Activated CD4-positive, CD25-positive, alpha-beta regulatory T cell (primary cell): ENCODE measurements at places on chromosomes 13 and 19.

DNA sequence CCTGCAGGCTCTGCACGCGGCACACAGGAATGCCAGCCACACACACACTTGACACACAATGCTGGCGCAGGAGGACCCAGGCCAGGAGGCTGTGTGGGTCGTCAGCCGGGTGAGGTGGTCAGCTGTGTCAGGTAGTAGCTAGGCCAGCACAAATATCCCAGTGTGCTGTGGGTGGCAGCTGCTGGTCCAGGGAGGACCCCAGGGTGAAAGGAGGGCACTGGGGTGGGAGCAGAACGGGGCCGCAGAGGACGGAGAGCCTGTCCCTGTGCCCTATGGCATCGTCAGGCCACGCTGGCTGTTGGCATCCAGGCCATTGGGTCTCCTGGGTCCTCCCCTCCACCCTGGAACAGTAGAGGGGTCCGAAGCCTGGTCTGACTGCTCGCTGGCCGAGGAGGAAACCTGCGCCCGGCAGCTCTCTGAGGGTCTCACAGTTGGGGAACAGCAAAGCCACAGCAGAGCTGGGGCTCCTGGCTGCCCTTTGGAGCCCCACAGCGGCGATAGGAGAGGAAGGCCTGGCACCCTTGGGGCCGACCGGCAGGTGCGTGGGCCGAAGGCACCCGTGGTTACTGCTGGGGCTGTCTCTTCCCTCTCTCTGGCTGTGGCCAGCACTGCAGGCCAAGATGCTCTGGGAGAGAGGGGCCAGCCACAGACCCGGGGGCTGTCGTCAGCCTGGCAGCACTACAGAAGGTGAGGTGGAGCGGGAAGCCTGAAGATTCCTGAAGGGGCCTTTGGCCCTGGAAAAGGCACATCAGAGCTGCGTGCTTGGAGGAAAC, 27.3 kb downstream of the C13orf46 start:
- DNase-seq: no peak

GRCh38 chr19:54026656-54027055, 35.2 kb downstream of the CACNG6 start:
- no peak for DNase-seq

DNA sequence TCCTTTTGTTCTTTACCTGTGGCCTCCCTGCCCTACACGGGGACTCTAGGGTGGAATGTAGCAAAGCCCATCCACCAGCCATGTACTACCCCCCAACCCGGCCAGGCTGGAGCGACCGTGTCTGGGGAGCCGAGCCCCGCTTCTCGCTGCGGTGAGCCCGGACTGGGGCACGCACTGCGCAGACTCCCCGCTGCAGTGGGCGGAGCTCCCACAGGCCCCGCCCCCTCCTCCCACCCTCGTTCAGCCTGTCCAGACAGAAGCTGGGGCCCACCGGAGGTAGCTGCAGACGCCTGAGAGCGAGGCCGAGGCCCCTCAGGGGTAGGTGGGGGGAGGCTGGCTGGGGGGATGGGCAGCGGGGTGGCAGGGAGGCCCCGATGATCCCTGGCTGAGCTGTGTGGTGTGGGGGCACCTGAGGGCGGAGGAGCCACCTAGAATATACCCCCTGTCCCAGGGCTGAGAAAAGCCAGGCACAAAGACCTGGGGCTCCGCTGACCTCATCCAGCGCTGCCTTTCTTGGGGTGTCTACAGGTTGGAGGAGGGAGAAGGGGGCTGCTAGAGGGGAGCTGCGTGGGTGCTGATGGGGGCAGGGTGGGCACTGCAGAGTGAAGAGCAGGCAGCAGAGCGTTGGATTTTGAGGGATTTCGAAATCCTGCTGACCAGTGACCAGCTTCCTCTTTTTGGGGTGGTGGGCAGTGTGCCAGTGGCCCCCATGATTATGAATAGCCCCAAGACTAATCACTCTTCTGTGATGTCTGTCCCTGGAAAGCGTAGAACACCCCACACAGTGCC, 17.3 kb downstream of the PLD3 start:
- no peak for DNase-seq

GRCh38 chr13:98411013-98411412, 165.9 kb downstream of the STK24 start:
- no peak for DNase-seq

- DNase-seq: no peak
These were observed at the start of gene ZNF358 for GRCh38 chr19:7515645-7516151. Gene ZNF358 (plus strand): TSS chr19:7516103. CDS start chr19:7519243, 3,140 bp downstream.

DNA sequence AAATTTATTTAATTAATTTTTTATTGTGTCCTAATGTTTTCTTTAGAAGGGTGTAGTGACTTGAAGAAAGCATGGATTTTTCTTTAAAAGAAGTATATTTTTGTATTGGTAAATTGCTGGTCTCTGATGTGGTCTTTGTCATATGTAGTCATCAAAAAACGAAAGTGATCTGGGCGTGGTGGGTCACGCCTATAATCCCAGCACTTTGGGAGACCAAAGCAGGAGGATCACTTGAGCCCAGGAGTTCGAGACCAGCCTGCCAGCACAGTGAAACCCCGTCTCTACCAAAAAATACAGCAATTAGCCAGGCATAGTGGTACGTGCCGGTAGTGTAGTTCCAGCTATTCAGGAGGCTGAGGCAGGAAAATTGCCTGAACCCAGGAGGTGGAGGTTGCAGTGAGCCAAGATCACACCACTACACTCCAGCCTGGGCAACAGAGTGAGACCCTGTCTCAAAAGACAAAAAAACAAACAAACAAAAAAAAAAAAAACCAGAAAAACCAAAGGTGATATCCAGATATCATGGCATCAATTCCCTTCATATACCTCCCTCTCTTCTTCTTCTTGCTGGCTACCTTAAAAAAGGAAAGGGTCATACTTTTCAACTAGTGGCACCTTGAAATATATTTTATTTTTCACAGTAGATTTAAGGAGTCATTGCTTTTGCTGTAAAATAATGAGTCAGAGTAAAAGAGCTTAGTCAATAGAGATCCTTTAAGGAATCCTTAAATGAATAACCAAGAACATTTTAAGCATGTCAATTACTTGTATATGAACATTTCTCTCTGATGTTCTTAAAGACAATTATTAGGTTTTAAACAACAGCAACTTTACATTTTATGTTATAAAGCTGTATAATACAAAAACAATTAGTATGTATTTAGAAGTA, 19.9 kb downstream of the KCTD4 start:
- DNase-seq: no peak

GRCh38 chr19:57632987-57633831, at the start of gene ZNF211:
Gene ZNF211 (plus strand): TSS chr19:57633168. CDS start chr19:57633347, 179 bp downstream.
- DNase-seq: peak; percentile 61

DNA sequence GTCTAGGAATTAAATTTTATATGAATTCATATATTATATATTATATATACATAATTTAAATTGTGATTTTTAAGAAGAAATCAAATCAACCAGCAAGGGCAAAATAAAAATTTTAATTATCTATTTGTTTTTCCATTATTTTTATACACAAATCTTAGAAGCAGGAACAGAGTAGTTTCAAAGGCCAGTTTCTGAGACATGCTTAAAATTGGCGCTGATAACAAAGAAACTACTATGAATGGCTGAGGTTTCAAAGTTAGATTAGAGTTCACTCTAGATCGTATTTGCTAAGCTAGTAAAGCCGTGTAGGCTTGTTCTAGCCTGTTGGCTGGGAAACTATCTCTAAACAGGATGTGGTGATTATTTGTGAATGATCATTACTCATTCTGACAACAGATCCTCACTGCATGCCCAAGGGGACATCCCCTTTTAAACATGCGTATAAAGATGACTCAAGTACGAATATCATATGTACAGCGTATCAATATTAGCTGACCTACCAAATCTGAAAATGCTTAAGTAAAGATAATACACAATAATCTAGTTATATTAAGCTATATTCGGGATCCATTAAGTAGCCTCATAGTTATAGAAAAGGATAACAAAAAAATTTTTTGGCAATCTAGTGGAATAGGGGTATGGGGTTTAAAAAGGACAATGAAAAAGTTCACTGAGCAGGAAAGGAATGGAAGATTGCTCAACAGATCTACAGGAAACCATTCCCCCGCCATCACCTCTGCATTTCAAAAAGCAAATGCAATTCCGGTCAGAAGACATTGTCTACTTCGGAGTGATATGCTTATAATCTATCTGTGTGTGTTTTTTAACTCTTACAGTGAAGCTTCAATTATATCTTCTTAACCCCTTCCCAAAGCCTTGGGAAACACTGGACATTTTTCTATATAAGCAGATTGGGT, 150.1 kb downstream of the SHISA2 start:
- no peak for DNase-seq

GRCh38 chr13:50916701-50917184, 7.2 kb downstream of the RNASEH2B start:
- DNase-seq: no peak

- no peak for DNase-seq
These were observed 5.8 kb upstream of the USE1 start for GRCh38 chr19:17209126-17210036.

DNA sequence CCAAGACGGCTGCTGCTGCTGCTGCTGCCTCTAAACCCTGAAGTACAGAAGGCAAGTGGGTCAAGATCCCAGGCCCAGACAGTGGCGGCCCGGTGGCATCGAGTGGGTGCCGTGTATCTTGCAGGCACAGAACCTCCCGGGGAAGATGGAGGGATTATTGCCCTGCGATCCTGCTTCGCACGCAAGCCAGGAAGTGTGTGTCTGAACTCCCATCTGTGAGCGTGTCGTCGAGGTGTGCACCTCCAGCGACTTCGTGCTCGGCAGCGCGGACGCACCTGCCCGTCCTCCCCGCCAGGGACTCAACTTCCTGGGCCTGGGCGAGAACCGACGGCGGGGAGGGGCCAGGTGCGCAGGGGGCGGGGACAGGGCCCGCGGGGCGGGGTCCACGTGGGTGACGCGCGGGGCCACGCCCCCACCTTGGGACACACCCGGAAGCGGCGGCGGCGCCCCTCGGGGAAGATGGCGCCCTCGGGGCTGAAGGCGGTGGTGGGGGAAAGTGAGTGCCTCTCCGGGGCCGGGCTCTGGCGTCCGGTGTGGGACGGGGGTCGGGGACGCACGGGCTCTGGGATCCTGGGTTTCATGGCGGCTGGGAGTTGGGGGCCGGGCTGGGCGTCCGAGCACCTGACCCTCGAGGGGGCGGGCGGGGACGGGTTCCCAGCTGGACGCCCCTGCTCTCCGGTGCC, at the start of gene STXBP2:
TSS of gene STXBP2 (plus strand) at position 420 of the 683 bp plus-strand sequence. CDS start at position 460, 40 bp downstream.
- peak; percentile 89 for DNase-seq

GRCh38 chr13:91381371-91381770, 17.1 kb upstream of the GPC5 start:
- DNase-seq: no peak

DNA sequence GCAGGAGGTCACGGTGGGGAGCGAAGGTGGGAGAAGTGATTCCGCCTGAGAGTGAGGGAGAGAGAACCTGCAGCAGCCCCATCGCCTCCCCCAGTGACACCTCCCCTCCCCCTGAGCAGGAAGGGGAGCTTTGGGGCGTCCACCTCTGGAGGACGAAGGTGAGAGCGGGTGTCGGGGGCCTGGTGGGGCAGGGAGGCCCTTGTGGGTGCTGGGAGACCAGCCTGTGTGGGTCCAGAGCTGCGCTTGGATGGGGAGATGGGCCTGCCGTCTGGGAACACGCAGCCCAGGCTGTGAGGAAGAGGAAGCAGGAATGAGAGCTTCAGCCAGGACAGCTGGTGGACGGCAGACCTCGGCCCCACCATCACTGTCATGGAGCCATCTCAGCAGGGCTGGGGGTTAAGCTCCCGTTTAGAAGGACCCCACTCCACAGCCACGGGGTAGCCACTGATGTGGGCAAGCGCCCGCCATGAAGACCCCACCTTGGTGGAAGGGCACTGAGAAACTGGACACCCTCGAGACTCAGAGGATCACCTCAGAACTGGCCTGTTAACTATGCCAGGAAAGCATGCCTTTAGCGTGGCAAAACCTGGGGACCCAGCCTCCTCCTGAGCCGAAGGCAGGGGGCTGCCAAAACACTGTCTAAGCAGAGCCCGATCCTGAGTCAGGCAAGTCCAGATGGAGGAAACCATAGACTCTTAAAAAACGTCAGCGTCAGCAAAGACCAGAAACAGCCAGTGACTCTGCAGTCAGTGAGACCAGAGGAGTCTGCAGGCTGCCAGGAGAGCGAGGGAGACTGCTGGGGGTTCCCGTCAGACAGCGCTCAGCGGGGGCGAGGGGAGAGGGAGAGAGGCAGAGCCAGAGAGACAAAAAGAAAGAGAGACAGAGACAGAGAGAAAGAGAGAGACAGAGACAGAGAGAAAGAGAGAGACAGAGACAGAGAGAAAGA, 6.4 kb upstream of the PROZ start:
- DNase-seq: no peak
